Central memory CD8-positive, alpha-beta T cell (primary cell): ENCODE measurements at places on chromosomes 11 and 22.

GRCh38 chr22:30694171-30694639 lies 469 bp upstream of the OSBP2 start:
- DNase-seq: no peak
- H3K4me1 ChIP-seq: peaks cover 6% of the 10 kb centered on the region
- peaks cover 2% of the 10 kb centered on the region for H3K36me3 ChIP-seq
- H3K4me3 ChIP-seq: peak overlapping the region; percentile 82
- H3K27ac ChIP-seq: no peak overlapping the region

- peaks cover 10% of the 10 kb centered on the region for H3K4me1 ChIP-seq
- DNase-seq: no peak
- H3K4me3 ChIP-seq: no peak overlapping the region
These were observed 22.3 kb downstream of the CBX7 start for GRCh38 chr22:39130152-39130704.

DNA sequence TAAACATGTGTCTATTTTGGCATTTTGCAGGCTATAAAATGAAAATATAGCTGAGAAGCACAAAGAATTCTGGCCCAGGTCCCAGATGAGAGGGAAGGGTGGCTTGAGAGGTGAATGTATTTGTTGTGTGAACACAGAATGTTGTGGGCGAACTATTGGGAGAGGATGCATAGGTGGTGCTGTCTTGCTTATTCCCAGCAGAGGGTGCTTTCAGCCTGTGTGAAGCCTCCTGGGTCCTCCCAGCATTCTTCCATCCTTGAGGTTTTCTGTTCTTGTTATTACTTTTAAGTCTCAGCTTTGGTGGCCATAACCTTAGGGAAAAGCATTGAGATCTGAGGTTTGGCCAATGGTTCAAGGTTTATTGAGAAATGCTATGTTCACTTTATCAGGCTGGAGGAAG lies 108.7 kb upstream of the SNX19 start:
- no peak for DNase-seq
- no peaks in the 10 kb centered on the region for H3K36me3 ChIP-seq
- no peaks in the 10 kb centered on the region for H3K4me1 ChIP-seq
- no peak overlapping the region for H3K4me3 ChIP-seq

- no peaks in the 10 kb centered on the region for H3K27me3 ChIP-seq
- H3K36me3 ChIP-seq: no peaks in the 10 kb centered on the region
- DNase-seq: no peak
- no peak overlapping the region for H3K27ac ChIP-seq
- H3K4me3 ChIP-seq: no peak overlapping the region
These were observed 106.4 kb upstream of the SLC5A12 start for GRCh38 chr11:26828288-26828687.

GRCh38 chr11:44005063-44005701 lies 42.6 kb upstream of the ACCSL start:
- H3K4me3 ChIP-seq: no peak overlapping the region
- H3K4me1 ChIP-seq: no peaks in the 10 kb centered on the region
- H3K27ac ChIP-seq: no peak overlapping the region
- peaks cover 2% of the 10 kb centered on the region for H3K36me3 ChIP-seq
- no peak for DNase-seq

DNA sequence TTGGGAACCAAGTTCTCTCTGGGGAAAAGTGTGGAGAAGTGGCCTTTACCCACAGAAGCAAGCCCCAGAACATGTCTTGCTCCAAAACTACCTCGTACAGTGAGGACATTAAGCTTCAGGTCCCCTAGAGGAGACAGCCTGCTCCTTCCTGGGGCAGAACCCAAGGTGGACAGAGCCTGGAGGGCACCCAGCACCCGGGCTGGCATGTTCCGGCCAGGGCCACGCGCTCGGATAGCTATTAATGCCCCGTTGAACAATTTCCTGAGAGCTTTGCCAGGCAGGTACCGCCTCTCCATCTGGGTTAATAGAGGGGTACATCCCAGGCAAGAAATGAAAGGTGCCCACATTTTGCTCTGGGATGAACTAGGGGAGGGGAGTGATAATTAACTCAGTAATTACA lies 169.0 kb upstream of the GRK3 start:
- H3K27me3 ChIP-seq: no peaks in the 10 kb centered on the region
- no peak for DNase-seq
- H3K4me3 ChIP-seq: no peak overlapping the region
- H3K4me1 ChIP-seq: peaks cover 49% of the 10 kb centered on the region
- peaks cover 2% of the 10 kb centered on the region for H3K36me3 ChIP-seq

DNA sequence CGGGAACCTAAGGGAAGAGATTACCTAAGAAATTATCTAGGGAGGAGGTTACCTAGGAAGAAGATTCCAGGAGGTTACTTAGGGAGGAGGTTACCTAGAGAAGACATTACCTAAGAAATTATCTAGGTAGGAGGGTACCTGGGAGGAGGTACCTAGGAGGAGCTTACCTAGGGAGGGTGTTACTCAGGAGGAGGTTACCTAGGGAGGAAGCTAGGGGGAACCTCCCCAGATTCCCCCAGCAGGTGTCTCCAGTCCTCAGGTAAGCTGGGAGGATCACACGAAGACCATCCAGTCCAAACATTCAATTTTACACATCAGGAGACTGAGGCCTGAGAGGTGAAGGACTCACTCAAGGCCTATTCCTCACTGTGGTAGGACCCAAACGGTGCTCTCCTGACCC lies 482.8 kb downstream of the TBC1D22A start:
- H3K27ac ChIP-seq: no peak overlapping the region
- no peak overlapping the region for H3K4me3 ChIP-seq
- no peaks in the 10 kb centered on the region for H3K4me1 ChIP-seq
- peaks cover 88% of the 10 kb centered on the region for H3K27me3 ChIP-seq
